ENCODE measurements at places on chromosomes 3 and 15.

DNA sequence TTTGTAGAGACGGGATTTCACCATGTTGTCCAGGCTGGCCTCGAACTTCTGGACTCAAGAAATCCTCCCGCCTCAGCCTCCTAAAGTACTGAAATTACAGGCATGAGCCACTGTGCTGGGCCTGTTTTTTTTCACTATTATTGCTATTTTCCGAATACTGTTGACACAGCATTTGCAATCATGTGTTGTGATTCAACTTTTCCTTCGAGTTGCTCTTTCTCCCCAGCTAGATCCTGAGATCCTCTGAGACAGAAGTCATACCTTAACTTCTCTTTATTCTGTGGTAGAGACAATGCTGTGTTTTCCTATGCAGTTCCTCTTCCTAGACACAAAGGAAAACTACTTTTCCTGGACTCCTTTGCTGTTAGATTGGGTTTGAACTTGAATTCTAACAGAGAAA is 46.4 kb upstream of the USP3 start:
- DNase-seq, result no peak

GRCh38 chr15:47688573-47689086 is 28.7 kb upstream of the SEMA6D start:
- peak; percentile 12 for DNase-seq

DNA sequence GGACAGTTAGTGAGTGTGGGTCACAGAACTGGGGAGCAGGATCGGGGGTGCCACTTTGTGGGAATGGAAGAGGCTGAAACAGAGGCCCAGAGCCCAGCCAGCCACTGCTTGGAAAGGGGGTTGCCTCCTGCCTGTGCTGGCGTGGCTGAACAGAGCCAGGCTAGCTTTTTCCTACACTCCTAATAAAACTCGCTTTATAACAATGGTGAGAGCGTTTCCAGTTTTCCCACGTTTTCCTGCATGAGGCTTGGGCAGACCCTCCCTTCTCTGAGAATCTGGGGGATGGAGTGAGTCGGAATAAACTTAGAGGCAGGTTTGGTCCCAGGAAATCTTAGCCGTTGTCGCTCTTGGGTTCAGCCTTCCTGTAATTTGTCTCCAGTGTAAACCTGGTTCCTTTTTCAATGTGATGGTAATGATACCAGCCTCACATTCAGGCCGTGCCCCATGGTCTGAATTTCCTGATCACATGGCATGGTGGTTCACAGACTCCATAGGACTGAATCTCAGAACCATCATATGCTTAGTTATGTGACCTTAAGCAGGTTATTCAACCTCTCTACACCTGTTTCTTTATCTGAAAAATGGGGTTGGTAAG is 6.5 kb upstream of the FGD5 start:
- DNase-seq, result no peak

GRCh38 chr3:112366522-112366921 is 33.6 kb downstream of the CD200 start:
- DNase-seq, result no peak

- DNase-seq, result peak; percentile 29
Measured at GRCh38 chr15:78241017-78241416, 6.7 kb upstream of the ACSBG1 start.

Data from HFF-Myc (cell line).